ENCODE measurements at places on chromosomes 3 and 15.

DNA sequence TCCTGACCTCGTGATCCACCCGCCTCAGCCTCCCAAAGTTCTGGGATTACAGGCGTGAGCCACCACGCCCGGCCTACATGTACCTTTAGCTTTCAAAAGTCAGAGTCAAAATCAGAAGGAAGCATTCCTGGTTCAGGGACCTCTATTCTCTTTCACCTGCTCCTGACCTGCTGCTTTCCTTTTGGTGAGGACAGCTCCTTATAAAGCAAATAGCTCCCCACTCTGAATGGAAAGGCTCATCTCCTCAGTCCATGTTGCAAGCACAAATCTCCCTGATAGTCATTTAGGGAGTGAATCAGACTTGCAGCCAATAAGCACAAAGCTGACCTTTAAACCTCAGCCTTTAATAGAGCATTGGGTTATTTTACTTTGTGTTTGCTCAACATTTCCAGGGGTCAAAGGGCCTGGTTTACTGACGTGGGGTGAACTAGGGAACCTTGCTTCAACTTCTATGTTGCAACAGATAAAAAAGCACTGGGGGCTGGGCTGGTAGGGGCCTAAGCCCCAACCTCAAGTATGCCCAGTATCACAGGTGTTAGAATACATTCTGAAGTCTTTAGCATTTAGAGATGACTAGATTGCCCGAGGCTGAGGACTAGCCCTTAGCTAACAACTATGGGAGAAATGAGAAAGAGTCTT, 43.1 kb downstream of the THRB start:
- DNase-seq = no peak

DNA sequence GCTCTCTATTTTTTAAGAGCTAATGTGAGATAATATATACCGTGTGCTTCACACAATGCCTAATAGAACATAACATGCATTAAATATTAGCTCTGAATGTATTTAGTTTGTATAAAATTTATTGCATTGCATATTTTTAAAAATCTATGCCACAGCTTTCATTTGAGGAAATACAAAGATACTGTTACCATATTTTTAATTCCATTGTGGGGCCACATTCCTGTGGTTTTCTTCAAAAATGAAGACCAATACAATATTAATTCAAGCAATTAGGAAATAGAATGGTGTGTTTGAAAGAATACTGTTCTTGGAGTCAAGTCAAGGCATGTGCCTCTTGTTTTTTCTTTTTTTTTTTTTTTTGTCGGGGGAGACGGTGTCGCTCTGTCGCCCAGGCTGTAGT, 95.4 kb upstream of the CADPS start:
- no peak for DNase-seq

DNA sequence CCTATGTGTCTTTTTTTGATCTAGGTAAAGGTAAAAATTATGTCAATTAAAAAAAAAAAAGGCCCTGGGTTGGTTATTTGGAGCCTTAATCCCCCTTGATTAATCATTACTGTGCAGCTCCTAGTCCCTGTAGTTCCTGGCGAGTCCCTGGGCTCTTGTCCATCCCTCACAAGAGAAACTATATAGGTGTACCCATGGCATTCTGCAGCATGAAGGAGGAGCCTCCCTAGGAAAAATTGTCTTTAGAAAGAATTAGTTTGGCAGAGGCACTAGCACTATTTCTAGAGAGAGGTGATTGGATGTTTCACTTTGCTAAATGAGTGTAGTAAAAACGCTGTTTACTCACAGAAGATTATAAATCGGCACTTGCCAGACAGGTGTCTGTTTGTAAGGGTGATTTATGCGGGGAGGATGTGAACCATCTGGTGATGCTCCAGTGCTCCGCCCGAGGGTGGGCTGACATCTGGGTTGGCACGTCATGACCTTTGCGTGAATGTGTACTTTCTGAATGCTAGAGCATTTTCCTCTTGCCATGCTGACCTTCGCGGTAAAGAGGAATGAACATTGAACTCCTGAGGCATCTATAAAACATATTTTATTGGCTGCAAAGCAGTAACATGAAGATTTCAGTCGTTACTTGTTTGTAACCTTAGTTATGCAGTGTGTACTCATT, 12.6 kb downstream of the PLCL2 start:
- no peak for DNase-seq

DNA sequence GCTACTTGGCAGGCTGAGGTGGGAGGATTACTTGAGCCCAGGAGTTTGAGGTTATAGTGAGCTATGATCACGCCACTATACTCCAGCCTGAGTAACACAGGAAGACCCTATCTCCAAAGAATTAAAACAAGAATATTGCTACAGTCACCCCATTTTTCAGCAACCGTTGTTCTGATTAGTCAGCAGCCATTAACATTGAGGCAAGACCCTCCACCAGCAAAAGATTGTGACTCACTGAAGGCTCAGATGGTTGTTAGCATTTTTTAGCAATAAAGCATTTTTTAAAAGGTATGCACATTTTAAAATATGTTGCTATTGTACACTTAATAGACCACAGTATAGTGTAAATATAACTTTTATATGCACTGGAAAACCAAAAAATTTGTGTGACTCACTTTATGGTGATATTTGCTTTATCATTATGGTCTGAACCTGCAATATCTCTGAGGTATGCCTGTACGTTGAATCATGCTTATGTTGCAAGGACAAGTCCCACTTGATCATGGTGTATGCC, 492.6 kb downstream of the SQOR start:
- DNase-seq = no peak

DNA sequence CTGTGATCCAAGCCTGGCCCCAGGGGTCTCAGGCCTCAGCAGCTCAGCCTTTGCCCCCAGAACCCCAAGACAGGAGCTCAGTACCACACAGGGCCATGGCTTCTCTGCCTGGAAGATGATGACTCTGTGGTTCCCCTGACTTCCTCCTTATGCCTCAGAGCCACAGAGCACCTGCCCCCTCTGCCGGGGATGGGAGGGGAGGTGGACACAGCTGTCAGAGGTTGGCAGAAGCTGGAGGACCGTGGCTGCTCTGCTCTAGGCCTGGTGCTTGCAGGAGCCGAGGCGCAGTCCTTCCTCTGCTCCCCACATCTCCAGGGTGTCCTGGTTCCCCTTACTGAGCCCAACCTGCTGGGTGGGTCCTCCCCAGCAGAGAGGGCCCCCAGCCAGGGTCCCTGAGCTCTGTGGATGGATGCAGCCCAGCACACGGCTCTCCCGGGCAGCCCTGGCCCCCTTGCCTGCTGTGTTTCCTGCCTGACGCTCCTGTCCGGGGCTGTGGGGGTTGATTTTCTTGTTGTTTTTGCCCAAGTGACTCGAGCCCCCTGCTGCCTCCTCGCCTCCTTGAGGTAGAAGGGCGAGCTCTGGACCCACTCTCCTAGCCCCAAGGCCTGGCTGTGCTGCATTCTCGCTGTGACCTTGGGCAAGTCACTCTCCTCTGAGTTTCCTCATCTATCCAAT, 36.6 kb downstream of the PSTPIP1 start:
- peak; percentile 1 for DNase-seq

GRCh38 chr15:100623301-100623700, 20.9 kb downstream of the ASB7 start:
- no peak for DNase-seq

- no peak for DNase-seq
Observed at GRCh38 chr3:16816048-16816780, 68.5 kb upstream of the PLCL2 start.

DNA sequence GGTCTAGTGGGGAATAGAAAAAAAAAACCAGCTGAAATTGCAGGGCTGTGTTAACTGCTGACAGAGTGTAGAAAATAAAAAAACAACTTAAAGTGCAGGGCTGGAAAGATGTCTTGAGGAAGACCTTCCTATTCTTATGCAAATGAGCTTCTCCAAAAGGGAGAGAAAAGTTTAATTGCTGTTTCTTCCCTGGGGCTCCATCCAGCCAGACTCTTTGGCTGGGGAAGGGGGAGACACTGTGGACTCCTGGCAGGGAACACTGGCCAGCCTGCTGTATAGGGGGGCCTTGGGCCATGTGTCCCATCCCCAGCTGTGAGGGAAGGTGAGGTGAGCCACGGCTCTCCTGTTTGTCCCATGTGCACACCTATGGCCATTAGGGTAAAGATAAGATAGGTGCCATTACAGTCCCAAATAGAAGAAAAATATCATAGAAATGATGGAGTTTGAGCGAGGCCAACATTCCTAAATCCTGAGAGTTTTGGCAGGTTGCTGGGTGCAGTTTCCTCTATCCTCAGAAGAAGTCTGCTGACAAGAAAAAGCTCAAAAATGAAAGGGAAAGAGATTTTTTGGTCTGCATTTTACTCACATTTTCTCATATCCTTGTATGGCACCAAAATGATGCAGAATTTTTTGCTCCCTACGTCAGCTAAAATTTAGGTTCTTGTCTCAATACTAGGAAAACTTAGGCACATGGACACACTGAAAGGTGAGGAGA, 901.7 kb downstream of the PLOD2 start:
- DNase-seq = no peak

DNA sequence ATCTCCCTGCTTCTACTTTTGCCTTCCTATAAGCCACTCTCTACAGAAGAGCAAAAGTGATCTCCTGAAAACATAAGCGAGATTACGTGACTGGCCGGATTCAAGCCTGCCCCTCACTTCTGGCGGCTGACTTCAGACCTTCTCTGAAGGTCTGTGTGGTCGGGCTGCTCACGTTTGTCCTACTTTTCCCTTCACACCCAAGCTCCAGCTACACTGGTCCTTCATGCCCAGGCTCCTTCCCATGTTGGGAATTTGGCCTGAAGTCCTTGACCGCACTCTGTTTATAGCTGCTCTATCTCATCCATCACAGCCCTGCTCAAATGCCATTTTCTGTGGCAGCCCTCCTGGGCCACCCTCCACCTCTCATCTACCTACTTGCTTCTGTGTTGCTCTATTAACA, 6.7 kb upstream of the PLA2G4E start:
- DNase-seq = no peak

GRCh38 chr3:185820973-185821758, 3.7 kb downstream of the IGF2BP2 start:
- no peak for DNase-seq

GRCh38 chr15:65192016-65192415, 6.9 kb upstream of the CLPX start:
- DNase-seq = no peak

DNA sequence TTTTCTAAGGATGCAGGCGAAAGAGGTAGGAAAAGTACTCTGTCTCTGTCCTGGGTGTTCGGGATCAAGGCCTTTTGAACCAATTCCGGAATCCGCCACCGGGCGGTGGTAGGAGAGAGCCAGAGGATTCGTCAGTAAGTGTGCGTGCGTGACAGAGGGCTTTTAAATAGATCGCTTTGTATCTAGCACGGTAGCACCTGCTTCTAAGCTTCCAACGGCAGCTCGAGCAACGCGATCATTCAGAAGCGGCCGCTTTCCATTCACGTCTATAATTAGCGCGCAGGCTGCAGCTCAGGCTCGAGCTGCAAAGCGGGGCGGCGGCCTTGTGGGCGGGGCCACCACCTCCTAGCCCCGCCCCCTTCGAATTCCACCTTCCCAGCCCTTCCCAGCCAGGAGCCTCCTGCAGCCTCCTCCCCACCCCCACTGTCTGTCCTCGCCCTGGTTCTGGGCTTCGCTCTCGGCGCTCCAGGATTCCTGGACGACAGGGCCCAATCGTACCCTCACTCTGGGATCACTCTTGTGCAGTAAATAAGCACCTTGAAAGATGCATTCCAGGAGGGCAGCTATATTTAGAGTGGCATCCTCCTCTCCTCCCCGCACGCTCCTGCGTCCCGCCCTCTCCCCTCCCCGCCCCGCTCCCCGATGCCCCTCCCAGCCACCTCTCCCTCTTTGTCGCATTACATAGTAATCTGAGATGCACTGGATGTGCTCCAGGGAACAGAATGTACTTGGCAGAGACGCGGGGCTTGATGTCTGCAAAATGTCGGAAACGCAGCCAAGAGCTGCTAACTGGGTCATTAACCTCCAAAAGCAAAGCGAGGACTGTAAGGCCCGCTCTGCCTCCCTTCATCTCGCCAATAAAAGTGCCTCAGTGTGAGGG, 224.1 kb upstream of the TPRG1 start:
- DNase-seq = no peak

DNA sequence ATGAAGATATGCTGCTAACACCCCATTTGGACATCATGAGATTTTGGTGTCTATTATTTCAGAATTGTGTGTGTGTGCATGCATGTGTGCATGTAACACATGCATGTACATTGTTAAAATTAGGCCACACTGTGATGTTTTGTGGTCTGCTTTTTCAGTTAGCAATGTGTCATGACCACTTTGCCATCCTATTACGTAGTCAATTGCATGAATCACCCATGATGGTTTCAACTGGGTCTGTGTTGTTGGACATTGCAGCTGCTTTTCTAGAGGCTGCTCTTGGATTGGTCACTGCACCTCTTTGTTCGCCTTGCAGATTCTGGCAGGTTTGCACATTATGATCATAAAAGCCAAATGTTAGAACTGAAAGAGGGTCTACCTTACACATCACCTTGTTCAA, 101.0 kb upstream of the THBS1 start:
- no peak for DNase-seq

DNA sequence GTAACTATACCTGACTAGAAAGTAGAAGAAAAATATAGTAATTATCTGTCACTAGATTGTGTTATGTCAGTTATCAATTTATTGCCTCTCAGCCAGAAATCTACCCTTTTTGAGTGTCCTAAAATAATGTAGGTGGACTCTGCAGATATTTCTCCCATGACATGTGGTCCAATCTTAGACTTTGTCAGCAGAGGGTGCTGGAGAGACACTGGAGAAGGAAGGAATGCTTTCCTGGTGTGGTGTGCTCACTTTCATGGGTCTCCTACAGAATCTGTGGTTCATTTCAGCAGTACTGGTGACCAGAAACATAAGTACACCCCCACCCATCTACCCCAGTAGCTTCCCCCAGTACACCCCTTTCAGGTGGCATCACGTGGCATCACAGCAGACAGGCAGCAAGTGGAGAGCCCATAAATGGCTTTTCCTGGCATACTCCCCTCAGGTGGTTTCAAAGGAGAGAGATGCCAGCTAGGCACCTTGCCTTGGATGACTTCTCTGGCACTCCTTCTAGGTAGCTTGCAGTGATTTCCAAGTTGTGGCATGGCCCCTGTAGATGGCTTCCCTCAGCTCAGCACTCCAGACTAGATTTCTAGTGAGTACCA, 114.7 kb downstream of the GADL1 start:
- no peak for DNase-seq

DNA sequence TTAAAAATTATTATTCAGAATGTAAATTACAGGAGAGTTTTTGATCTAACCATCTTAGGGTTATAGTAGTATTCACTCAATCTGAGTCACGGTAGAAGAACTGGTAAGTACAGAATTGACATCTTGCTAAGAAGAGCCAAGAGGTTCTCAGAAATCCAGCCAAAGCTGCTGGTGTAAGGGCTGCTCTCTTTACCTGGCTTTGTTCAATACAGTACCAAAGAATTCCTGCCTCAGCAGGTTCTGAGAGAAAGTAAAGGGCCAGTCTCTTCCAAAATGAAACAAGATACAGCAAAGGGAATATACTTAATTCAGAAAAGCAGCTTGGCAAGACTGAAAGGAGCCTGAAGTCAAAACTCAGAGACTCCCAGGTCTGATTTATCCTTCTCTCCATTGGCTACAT, 193.1 kb downstream of the TNIK start:
- DNase-seq = no peak

DNA sequence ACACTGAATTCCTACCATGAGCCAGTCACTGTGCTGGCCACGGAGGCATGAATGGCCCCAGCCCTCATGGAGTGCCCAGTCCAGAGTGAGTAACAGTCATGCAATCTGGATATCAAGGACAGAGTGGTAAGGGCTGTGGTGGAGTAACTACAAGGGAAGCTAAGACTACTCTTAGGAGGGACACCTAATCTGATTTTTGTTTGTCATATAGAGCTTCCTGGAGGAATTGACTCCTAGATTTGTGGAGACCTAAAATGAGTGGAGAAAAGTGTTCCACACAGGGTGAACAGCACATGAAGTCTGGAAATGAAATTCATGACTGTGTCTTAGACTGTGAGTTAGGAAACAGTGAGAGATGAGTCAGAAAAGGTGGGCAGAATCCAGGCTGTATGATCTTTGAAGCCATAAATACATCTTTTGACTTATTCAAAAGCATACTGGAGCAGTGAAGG, 219.9 kb downstream of the NFKBIZ start:
- DNase-seq = no peak
